OCI-M1 (cell line): ENCODE measurements at places on chromosomes 2 and 18.

DNA sequence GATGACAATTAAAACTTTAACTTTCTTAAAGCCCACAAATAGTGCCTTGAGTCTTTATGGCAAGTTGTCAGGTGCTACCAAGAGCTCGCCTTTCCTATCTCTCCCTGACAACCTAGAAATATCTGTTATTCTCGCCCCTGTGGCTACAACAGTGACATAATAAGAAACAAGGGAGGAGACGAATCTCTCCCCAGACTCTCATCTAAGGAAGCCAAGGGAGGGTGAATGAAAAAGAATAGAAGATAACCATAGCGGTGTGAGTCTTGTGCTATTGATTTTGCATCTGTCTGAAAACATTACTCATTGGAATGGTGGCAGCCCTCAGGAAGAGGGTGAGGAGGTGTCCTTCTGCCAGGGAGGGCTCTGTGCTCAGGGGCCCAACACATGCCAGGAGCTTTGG lies 114.3 kb downstream of the ALK start:
- no peak for DNase-seq

DNA sequence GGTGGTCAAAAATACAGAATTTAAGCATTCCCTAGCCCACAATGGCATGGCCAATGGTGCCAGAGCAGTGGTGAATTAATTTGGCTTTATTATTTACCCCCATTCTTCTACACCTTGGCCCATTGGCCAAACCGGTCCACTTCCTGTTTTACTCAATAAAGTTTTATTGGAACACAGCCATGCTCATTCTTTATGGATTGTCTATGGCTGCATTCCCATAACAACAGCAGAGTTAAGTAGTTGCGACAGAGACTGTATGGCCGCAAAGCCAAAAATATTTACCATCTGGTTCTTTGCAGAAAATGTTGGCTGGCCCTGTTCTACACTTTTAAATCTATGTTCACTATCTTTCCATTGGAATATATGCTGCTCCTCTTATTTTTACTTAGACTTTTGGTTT lies 130.3 kb upstream of the CCDC68 start:
- DNase-seq = no peak

DNA sequence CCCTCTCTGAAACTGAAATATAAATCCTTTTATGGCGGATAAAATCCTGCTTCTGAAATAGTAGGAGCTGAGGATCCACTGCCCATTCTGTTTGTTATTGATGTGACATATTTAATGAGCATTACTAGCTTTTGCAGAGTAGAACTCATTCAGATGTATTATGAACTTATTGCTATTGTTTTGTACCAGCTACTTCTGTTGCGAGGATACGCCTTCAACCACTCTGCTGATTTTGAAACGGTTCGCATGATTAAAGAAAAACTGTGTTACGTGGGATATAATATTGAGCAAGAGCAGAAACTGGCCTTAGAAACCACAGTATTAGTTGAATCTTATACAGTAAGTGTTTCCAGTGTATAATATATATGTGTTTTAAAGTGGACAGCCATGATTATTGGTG lies 27.7 kb downstream of the ACTR2 start:
- no peak for DNase-seq

- DNase-seq = no peak
Measured at GRCh38 chr2:207087046-207087902, 78.5 kb downstream of the KLF7 start.

- DNase-seq = no peak
Measured at GRCh38 chr2:70305531-70305930, 3.7 kb upstream of the FAM136A start.

GRCh38 chr18:6557057-6557769 lies 142.5 kb upstream of the L3MBTL4 start:
- no peak for DNase-seq

DNA sequence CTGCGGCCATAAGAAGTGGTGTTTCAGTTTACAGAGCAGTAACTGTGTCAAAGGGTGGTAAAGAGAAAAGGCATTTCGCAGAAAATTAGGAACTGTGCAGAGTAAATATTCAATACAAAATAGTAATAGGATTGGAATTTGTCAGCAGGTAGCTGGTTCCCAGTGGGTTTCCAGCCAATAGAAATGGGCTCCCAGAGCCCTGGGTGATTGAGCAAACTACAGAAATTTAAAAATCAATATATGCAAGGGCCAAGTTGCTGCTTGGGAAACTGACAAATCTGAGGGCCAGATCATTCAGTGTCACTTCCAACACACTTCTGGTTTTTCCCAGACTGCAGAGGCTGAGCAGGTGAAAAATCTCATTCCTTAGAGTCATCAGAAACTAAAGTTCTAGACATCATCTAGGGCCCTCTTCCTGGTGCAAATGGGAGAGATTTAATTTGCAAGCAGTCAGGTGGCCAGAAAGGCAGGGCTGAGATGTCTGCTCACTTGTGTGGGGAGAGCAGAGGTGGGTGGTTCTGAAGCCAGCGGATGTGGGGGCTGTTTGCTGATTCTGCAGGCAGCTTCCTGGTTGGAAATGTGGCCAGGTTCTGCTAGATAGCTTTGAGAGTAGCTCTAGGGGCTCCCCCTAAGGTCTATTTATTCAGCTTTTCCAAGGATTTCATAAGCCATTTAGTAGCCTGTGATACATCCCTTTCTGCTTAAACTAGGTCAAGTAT lies 182.4 kb downstream of the NCK2 start:
- DNase-seq = no peak

DNA sequence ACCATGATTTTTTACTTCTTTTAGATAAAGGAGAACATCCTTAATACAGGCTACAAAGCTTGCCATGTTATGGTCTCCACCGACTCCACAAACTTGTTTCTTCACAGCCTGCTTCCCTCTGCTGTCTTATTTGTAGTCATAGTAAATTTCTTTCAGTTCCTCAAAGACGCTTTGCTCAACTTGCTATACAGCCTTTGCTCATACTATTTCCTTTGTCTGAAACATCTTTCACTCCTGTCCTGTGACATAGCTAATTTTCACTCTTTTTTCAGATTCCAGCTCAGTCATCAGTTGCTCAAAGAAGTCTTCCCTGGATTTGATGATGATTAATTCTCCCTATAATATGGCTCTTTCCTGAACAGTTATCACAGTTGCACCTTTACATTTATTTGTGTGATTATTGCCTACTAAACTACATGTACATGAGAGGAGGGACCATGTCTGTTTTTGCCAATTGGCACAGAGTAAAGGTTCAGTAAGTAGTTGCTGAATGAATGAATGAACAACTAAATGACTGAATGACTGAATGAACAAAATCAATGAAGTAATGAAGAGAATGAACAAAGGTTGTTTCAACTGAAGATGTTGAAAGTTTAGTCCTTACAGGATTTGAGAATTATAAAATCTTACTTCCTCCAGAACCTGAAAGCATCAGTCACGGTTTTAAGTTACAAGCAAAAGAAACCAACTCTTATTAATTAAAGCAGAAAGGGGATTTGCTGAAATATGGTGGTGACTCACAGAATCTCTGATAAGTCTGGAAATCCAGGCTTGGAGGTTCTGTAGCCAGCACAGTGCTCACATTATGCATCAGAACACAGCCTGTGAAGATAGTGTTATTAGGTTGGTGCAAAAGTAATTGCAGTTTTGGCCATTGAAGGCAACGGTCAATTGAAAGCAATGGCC lies 186.4 kb upstream of the FAM98A start:
- no peak for DNase-seq

DNA sequence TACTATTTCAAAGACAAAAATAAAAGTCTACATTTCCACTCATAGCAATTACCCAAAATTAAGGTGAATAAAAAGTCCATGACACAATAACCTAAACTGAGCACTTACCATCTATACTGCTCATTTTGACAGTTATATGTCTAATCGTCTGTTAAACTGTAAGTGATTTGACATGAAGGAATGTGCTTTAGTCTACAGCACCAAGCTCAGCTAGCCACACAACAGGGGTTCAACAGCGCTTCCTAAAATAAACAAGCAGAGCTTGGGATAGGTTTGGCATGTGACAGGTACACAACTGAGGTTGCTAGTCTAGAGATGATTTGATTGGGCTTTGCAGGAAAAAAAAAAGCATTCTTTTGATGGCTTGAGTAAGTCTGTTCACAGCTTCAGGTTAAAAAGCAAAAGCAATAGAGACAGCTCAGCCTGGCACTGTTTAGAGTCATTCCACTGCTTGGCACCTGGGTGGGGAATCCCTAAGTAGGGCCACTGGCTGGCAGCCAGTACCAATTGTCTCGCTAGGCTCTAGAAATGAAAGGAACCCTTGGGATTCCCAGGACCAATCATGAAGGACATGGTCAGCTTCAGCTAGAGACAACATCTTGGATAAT lies 78.6 kb downstream of the BARD1 start:
- no peak for DNase-seq

- DNase-seq = no peak
Measured at GRCh38 chr2:37869771-37870170, 55.3 kb upstream of the RMDN2 start.

DNA sequence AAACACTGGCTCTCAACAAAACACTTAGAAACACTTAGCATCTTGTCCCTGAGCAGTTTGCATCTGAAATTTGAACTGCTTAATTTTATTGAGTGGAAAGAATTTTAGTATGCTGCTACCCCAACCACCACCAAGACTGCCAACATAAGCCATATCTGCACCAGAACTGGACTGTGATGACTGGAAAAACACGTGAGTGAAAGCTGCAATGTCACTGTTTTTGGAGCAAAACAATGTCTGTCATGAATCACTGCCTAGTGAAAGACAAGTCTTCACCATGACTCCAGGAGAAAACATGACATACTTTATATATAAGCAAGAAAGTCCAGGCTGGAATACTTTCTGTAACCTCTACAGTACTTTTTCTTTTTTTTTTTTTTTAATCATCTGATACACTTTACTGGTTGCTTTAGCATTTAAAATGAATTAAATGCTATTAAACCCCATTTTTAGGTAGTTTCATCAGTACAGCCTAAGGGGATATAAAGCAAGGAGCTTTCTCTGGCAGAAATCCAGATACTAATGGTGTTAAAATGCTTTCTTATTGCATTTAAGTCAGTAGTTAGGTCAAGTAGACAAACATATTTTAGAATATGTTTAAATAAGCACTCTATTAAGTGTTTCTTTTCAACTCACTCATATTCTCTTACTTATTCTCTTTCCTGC lies 2129.4 kb upstream of the PIK3C3 start:
- DNase-seq = peak; percentile 31

GRCh38 chr2:218168635-218169462 lies 2.1 kb upstream of the CXCR1 start:
- peak; percentile 77 for DNase-seq

DNA sequence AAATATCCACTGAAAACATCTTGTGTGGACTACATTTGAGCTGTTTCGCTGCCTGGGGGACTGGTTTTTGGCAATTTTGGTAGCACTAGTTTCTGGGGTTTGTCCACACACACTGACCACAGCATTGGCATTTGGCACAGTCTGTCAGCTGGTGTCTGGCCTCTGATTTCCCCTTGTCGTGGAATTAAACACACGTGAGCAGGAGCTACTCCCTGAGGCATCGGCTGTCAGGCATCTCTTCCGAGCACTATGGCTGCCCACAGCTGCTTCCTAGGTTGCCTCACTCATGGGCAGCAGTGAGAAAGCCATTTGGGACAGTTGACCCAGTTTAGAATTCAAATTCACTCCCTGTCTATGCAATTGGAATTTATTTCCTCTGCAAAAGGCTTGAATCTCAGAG lies 46.8 kb upstream of the FZD5 start:
- no peak for DNase-seq

DNA sequence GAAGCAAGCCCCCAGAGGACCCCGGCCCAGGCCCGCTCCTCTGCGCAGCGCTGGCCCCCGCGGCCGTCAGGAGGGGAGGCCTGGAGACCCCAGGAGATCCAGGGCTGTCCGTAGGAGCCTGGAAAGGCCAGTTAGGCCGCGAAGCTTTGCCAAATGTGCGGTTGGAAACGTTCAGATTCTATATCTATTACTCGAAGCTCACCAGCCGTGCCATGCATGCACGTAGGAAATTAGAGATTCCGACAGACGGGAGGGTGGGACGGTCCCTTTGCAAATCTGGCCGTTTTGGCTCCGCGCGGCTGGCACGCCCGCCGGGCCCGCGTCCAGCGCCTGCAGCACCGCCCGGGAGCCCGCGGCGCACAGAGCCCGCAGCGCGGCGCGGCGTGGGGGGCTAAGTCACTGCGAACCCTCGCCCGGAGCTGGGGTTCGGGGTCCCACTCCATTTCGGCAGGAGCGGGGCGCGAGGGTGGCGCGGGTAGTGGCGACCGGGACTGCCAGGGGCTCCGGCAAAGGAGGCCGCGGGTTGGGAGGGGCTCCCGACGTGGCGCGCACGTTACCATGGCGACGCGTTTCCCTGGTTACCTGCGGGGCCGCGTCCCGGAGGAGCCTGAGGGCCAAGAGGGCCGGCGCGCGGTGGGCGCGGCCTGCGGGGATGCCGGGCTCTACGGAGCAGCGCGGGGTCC lies 488.6 kb upstream of the SMIM21 start:
- DNase-seq = no peak

DNA sequence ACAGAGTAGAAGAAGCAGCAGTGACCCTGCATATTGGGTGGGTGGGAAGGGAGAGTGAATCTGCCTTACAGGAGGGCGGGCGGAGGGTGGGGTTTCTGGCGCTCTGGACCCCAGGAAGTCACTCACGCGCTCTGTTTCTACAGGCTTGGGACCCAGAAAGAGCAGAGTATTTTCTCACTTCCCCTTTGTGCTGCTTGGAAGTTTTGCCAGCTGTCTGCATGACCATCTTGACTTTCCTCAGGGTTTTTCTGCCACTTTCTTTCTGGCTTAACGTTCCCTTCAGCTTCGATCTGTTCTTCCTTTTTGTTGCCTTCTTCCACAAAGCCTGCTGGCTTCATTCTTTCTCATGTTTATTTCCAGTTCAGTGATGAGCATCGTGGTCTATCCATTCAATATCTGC lies 383.1 kb downstream of the GALR1 start:
- DNase-seq = no peak
